ENCODE measurements at places on chromosomes 5 and 9.

GRCh38 chr5:67310169-67310568 is 113.6 kb upstream of the CD180 start:
- DNase-seq: no peak

DNA sequence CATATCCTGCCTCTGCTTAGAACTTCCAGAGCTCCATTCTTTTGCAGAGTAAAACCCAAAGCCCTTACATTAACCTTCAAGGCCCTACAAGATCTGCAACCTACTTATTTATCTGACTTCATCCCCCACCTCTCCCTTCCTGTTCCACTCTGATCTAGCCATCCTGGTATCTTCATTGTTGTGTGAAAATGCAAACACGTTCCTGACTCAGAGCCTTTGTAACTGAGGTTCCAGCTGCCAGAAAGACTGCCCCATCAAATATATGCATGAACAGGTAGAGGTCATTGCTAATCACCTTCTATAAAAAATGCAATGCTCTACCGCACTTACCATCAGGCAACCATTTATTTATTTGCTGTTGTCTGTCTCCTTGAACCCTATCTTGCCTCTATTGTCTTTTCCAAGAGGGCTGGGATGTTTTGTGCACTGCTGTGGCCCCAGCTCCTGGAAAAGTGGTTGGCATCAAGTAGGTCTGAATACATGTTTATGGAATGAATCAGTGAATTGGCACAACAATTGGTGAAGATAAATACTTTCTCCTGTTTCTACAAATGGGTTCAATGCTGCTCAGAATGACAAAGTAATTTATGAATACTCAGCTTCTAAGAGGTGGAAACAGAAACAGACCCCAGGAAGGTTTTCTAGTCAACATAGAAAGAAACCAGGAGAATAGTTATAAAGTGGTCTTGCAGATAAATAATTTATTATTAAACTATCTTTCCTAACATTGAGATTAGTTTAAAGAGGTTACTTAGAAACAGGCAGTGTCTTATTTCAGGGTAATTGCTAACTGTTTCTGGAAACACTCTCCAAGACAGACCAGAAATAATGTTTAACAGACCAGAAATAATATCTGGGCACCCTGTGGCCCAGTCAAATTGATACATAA is 230.6 kb upstream of the CD180 start:
- DNase-seq: no peak

GRCh38 chr5:5755888-5756287 is 333.4 kb downstream of the ICE1 start:
- no peak for DNase-seq

- no peak for DNase-seq
These were observed 308.7 kb downstream of the SPOCK1 start for GRCh38 chr5:137190441-137190840.

- no peak for DNase-seq
These were observed 74.3 kb upstream of the TNC start for GRCh38 chr9:115192280-115192679.
